ENCODE measurements at places on chromosomes 5 and 9.

GRCh38 chr9:104080983-104081382, 13.1 kb upstream of the SMC2 start:
- no peak for DNase-seq

DNA sequence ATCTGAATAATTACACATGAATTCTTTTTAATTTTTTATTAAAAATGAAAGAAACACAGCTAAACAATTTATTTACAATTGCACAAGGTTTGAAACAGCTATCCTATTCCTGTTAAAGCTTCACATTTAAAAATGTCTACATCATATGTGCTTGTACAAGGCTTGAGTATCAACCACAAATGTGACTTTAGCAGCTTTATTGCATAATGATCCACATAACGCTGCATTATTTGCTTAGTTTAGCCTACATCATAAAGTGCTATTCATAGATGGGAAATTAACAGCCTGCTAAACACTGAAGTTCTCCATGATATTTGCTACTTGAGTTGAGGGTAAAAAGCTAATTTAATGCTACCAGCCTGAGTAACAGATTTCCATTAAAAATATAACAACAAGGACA, 45.0 kb downstream of the TRIM36 start:
- no peak for DNase-seq

DNA sequence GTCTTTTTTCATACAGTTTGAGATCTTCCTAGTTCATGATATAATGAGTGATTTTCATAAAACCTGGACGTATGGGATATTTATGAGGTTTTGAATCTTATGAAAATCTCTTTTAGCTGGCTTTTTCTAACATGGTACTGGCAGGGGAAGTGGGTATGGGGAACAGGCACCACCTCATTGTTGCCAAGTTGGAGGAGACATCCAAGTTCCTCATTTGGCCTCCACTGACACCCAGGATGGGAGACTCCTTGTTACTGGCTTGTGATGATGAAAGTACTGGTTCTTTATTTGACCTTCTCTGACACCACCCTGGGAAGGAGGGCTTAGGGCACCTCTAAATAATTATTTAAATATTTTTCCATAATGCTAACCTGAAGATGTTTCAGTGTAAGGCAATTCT, 4.0 kb upstream of the TNPO1 start:
- peak; percentile 5 for DNase-seq

- DNase-seq = no peak
Observed at GRCh38 chr5:178587763-178588611, 2.2 kb downstream of the COL23A1 start.

GRCh38 chr9:110939047-110939446, 99.2 kb downstream of the LPAR1 start:
- DNase-seq = no peak

- DNase-seq = no peak
Observed at GRCh38 chr5:142735323-142736246, 34.6 kb upstream of the ARHGAP26 start.

DNA sequence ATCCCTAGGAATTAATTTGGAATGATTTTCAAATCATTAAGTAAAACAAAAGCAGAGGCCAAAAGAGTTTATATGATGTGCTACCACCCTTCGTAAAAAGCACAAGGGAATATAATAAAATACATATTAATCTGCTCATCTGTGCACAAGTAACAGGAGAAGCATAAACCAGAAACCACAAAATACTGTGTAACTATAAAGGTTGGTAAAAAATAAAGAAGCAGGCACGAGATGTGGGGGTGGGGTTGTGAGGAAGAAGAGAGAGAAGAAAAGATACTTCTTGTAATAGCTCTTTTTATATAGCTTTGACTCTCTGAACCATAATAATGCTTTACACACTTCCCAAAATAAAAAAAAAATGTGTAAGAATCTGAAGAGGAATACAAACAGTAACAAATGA, 214.9 kb upstream of the EFNA5 start:
- no peak for DNase-seq

GRCh38 chr5:143400541-143401226, 2.8 kb downstream of the NR3C1 start:
- DNase-seq = no peak

- DNase-seq = no peak
Observed at GRCh38 chr5:181153814-181154213, 6.4 kb downstream of the OR2V2 start.

GRCh38 chr9:38423273-38423972, 831 bp downstream of the IGFBPL1 start:
- no peak for DNase-seq

DNA sequence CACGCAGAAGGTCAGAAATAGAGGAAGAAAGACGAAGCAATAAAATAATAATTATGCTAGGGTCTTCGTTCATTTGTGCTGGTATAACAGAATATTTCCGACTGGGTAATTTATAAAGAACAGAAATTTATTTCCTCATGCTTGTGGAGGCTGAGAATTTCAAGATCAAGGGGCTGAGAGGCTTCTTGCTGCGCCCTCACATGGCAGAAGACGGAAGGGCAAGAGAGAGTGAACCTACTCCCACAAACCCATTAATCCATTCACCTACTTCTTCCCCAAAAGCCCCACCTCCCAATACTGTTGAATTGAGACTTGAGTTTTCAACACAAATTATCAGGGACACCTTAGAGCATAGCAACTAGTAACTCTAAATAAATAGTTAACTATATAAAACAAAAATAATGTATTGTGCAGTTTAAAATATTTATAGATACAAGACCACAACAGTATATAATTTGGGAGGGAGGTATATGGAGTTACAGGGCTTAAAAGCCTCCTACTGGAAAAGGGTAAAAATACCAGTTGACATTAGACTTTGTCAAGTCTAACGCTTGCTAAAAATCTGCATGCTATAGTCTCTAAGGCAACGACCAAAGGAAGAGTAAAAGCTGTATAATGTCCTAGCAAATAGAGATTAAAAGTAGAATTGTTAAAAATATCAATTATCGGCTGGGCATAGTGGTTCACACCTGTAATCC, 40.3 kb upstream of the NAA35 start:
- peak; percentile 49 for DNase-seq

DNA sequence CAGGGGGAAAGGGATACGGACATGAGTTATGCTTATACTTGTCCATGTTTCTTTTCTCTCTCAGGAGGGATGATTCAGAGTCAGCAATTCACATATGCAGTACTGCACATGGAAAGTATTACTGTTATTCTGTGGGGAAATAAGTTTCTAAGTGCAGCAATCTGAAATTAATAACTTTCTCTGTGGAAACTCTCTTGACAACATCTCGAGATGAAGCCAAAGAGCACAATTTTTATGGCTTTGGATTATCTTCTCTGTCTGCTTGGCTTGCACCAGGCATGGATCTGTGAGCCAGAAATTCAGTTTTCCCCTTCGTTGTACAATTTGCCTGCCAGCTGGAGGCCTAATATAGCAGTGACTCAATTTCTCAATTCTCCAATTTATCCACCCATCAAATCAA, 2.5 kb upstream of the NDFIP1 start:
- DNase-seq = no peak

DNA sequence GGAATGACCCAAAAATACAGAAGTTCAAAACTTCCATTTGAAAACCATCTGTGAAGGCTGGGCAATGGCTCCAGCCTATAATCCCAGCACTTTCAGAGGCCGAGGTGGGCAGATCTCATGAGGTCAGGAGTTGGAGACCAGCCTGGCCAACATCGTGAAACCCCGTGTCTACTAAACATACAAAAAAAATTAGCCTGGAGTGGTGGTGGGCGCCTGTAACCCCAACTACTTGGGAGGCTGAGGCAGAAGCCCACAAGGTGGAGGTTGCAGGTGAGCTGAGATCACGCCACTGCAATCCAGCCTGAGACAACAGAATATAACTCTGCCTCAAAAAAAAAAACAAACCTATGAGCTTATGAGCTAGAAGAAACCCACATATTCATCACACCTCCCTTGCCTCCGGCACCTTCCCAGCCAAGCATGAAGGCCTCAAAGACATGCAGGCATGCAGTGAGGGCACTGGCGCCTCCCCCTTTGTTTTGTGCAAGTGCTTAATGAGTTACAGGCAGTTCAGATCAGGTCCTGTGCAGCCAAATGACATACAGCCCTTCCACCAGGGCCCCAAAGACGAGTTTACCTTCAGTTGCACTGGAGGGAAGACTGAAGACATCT, 9.9 kb downstream of the HNRNPH1 start:
- peak; percentile 35 for DNase-seq

DNA sequence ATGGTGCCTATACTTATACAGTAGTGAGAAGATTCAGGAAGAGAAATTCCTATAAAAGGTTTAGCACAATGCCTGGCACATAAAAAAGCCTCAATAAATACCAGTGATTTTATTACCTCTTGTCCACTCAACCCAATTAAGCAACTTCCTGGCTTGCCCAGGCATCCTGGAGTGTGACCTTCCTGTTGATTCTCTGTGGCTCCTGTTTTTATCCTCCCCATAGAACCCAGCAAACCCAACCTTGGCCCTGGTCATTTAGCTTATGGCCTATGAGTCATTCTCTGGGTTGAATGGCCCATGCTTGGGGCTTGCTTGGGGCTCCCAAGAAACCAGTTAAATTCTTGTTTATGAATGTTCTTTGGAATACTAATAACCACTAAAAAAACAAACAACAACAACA, 21.4 kb upstream of the SPARC start:
- DNase-seq = no peak

GRCh38 chr5:2549900-2550299, 201.6 kb downstream of the IRX2 start:
- DNase-seq = no peak

GRCh38 chr9:127388037-127388855, 8.7 kb upstream of the SLC2A8 start:
- DNase-seq = peak; percentile 89

DNA sequence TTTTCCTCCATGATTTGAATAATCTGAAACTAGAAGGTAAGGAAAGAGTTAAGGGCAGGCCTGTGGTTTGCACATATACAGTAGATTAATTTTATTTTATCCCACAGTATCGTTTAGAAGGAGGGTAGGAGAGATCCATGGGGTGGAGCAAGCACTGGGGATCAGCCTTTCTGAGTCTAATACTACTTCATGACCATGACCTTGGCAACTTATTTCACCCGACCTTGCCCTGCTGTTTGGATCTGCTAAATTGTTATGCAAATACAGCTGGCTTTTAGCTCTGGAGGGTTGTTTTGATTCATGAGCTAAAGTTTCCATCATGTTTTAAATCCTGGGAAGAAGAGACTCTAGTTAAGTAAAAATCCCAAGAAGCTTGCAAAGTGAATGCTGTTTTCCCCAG, 864 bp upstream of the GRIN3A start:
- DNase-seq = no peak

GRCh38 chr5:9947225-9947714, 302.4 kb downstream of the ATPSCKMT start:
- DNase-seq = no peak

DNA sequence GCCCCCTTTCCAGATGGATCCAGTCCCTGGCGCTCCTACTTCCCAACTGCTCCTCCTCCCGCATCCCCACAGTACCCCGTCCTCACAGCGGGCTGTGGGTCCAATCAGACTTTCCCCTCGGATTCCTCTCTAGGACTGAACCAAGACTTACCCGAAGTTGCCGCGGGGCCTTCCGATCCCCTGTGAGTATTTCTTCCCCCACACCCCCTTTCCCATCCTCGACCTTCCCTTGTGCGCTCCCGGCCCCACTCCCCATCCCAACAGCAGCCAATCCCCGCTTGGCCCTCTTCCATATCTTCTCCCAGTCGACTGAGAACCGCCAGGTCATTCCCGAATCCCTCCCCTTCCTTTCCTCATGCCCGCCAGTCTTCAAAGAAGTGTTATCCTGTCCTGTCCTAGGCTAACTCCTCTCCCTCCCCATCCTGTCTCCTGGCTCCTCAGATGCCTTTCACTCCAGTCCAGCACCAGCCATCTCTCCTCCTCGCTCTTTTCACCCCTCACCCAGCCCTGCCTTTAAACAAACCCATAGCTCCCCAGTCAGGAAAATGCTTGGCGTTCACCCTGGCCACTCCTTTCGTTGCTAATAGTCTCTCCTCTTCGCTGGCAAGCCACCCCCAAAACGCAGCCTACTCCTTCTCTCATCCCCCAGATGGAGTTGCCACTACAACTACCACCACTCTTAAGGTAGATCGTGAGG, 646 bp downstream of the SWI5 start:
- peak; percentile 1 for DNase-seq

- no peak for DNase-seq
Observed at GRCh38 chr9:71349218-71349617, 227.8 kb upstream of the TRPM3 start.

- DNase-seq = no peak
Observed at GRCh38 chr5:173228107-173228506, 6.9 kb downstream of the NKX2-5 start.

- no peak for DNase-seq
Observed at GRCh38 chr9:89730715-89731114, 125.9 kb downstream of the GADD45G start.

GRCh38 chr9:114091711-114092110, 7.4 kb downstream of the KIF12 start:
- DNase-seq = no peak

GRCh38 chr5:160357861-160358411, 12.5 kb downstream of the C1QTNF2 start:
- no peak for DNase-seq

- no peak for DNase-seq
Observed at GRCh38 chr5:61790678-61791077, 458.6 kb downstream of the ZSWIM6 start.

DNA sequence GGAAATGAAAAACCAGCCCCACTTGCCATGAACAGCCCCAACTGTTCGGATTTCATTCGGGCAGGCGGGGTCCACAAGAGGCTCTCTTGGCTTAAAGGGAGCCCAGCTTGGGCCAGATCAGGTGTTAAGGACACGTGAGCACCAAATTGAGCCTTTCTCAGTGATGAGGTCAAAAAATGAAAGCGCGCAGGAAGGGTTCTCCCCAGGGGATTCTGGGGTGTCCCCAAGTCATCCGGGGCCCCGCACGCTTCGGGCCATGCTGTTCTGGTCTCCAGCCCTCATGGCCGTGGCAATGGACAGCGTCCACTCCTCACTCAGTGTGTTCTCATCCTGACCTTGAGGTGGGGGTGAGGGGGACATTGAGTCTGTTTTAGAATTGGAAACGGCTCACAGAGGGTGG, 10.9 kb downstream of the AK1 start:
- DNase-seq = no peak

GRCh38 chr5:32055891-32056866, 117.9 kb downstream of the GOLPH3 start:
- DNase-seq = no peak

Data from CD4-positive, alpha-beta T cell treated with Interleukin-10 for 1 hour (primary cell).